ENCODE measurements at places on chromosomes 3 and 15.

DNA sequence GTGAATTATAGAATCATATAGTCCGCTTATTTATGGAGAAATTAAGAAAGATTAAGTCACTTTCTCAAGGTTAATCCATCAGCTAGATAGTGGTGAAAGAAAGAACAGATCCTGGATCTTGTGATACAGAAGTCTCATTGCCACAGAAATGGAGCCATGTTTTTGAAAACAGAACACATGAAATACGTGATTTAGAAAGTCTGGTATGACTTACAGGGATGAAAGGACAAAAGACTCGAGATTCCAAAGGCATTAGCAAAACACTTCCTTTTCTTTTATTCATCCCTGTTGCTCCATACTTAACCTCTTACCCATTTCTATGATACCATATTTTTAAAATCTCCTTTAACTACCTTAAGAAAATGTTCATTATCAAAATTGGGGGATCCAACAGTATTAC, 40.0 kb upstream of the TEX9 start:
- DNase-seq, result no peak

GRCh38 chr3:143653935-143654334, 194.3 kb downstream of the SLC9A9 start:
- no peak for DNase-seq

- DNase-seq, result no peak
Observed at GRCh38 chr15:95091444-95091843, 860.1 kb downstream of the MCTP2 start.

GRCh38 chr3:38586546-38587520, 62.7 kb downstream of the SCN5A start:
- no peak for DNase-seq

GRCh38 chr15:39296955-39297354, 283.9 kb upstream of the THBS1 start:
- no peak for DNase-seq

DNA sequence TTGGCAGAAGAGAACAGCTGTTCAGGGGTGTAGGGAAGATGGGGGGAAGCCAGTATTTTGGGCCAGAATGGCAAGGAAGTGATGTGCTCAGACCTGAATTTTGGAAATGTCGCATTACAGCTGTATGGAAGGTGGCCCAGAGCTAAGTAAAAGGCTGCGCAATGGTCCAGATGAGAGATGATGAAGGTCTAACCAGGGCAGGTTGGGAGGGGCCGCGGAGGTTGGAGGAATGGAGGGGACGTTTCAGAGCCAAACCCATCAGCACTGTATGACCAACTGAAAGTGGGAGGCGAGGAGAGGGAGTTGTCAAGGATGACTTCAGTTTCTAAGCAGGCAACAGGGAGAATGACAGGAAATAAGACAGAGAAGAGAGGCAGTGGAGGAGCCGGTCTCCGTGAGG, 60.8 kb downstream of the ADCY5 start:
- DNase-seq, result no peak

GRCh38 chr3:147651107-147651778, 242.1 kb downstream of the ZIC1 start:
- no peak for DNase-seq

Data from stimulated activated CD4-positive, alpha-beta T cell treated with anti-CD3 and anti-CD28 coated beads, Interleukin-12 subunit alpha, Interleukin-12 subunit beta, amount 100 ng/mL, for 24 hours (primary cell).